NCI-H1092 (cell line): ENCODE measurements at places on chromosomes 2 and 18.

- DNase-seq: no peak
Observed at GRCh38 chr18:75407468-75408437, 19.8 kb downstream of the SMIM21 start.

DNA sequence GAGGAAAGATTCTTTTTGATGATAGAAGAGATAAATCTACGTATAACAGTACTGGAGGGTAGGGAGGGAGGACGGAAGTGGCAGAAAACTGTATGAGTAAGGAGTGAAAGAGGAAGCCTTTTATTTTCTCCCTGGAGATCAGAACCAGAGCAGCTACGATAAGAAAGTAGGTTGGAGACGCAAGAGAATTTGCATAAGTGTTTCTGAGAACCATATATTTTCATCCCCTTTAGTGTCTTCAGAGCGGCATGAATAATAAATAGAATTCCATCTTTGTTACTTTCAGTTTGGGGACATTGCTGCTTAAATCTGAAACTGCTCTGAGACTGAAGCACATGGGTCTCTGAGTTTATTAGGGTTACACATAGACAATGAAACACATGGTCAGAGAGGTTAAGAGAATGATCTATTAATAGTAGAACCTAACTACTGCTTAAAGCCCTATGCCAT lies 230.2 kb upstream of the TNP1 start:
- no peak for DNase-seq

DNA sequence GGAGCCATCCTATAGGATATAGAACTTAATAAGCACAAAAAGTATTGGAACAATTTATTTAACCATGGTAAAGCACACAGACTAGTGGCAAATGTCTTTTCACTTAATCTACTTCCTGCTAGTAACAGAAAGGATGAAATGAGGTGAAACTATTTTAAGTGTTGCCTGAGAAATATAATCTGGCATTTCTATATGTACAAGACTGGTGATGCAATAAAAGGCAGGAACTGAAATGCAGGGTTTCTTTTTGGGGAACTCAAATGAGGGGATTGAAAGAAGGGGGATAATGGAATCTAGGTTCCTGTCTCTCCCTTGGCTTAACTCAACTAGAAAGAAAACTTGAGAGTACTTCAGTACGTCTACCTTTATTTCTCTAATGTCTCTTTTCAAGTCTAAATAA lies 122.3 kb downstream of the MEMO1 start:
- no peak for DNase-seq

GRCh38 chr2:168518555-168519066 lies 62.5 kb downstream of the CERS6 start:
- DNase-seq: no peak

DNA sequence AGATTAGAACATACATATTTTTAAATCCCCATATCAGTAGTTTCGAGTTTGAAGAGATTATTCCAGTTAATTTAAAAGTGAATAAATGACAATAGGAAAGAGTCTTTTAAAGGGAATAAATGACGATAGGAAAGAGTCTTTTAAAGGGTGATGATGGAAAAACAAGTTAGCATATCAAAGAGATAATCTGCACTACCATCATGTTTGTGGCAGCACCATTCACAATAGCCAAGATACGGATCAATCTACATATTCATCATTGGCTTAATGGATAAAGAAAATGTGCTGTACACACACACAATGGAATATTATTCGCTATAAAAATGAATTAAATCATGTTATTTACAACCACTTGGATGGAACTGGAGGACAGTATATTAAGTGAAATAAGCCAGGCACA lies 15.0 kb downstream of the ATG16L1 start:
- no peak for DNase-seq

GRCh38 chr2:235140801-235141081 lies 188.9 kb downstream of the SH3BP4 start:
- DNase-seq: no peak

GRCh38 chr2:112150447-112150846 lies 12.3 kb downstream of the FBLN7 start:
- no peak for DNase-seq

DNA sequence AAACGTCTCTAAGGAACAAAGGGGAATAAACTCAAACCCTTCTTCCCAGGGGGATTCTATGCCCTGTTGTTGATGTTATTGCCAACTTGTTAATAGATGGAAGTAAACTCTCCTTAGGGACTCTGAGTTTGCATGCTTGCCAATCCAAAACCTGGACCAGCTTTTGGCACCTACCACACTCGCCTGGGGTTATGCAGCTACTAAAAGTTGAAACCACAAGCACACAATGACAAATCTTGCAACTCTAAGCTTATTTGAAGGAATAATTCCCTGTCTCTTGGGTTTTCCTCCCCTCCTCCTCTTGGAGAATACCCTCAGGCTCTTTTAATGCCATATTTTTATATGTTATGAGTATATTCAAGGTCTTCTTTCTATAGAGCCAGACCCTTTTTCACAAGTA lies 484.1 kb downstream of the FBXO15 start:
- no peak for DNase-seq

- no peak for DNase-seq
Observed at GRCh38 chr2:231212329-231212845, 14.0 kb downstream of the ARMC9 start.

DNA sequence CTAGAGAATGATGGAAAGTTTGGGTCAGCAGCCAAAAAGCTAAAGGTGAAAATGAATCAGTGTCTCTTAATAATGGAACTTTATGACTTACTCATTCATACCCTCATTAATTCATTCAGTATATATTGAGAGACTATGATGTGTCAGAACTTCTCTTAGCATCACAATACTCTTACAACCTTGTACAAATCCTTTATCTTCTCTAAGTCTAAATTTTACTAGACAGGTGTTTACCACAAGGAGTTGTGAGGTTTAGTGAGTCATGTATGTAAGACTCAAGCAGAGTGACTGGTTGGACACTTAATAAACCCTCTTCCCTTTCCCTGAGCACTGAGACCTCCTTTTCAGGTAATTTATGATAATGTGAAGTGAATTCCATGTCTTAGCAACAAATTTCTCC lies 129.6 kb downstream of the PPP1R1C start:
- no peak for DNase-seq

- DNase-seq: no peak
Observed at GRCh38 chr2:187615364-187615763, 61.1 kb upstream of the TFPI start.

DNA sequence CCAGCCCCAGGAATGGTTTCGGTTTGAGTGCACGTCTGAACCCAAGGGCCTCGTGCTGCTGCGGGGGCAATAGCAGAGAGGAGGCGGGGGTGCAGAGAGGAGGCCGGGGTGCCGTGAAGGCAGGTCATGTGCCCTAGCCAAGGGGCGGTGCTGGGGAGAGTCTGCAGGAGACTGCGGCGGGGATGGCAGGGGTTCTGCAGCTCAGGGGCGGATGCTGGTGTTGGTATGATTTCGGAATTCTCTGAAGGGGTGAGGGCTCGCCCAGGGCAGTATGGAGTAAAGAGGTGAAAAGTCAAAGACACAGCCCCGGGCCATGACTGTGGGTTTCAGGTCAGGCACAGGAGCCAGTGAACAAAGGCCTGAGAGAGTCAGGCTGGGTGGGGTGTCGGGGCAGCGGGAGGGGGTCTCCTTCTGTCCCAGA lies 186.5 kb upstream of the HDAC4 start:
- no peak for DNase-seq

DNA sequence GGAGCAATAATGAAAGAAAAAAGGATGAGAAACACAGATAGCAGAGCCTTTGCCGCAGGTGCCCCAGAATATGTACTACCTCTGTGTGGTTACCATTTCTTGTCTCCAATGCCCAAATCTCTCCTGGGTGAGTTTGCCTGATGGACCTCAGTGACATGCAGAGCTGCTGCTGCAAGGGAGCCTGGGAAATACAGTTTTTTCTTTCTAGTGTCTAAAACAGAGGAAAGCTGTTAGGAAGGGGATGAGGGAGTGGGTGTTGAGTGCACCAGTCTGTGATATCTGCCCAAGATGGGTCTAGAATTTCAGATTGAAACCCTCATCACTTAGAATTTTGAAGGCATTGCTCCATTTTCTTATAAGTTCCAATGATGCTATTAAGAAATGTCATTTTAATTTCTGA lies 9.9 kb upstream of the MBOAT2 start:
- DNase-seq: no peak

- no peak for DNase-seq
Observed at GRCh38 chr2:42804338-42804737, 12.0 kb upstream of the HAAO start.

GRCh38 chr2:158903711-158904405 lies 64.6 kb upstream of the TANC1 start:
- DNase-seq: no peak

DNA sequence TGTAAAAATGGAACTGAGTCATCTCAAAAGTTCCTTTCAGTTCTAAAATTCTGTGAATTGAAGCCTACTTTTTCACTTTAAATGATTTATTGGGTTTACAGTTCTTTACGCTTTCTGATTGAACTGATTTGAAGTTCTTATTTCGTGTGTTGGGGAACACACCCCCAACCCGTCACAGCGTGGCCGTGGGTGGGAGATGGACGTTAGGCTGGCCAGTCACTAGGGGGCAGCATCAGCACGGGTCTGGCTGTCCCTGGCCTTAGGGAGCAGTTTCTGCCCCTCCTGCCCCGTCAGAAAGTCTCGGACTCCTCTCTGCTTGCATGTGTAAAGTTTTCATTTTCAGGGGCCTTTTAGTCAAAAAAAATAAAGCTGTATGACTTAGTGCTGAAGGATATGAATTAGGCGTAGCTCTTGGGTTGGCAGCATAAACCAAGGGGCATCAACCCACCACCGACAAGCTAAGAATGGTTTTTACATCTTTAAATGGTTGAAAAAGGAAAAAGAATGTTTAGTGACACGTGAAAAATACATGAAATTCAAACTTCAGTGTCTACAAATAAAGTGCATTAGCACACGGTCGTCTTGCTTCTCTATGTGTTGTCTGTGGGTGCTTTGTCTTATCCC lies 63.4 kb downstream of the ZCCHC2 start:
- DNase-seq: peak; percentile 47

- DNase-seq: no peak
Observed at GRCh38 chr2:232609607-232610006, 23.8 kb upstream of the EFHD1 start.

DNA sequence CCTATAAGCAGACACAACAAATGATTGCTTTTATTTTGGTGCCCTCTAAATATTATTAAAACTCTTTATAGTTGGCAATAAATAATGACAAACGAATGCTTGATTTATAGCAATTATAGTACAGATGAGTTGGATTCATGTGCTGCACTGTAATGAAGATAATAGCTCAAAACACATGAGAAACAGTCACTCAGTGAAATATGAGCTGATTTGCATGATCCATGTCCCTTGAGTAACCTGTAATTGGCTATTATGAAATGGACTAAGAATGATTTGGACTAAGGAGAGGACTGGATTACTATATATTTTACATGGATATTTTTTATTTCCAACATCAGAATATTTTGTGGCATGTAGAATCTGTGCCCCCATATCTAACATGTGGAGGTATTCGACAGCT lies 365.6 kb upstream of the UBE2E3 start:
- DNase-seq: no peak

- DNase-seq: no peak
Observed at GRCh38 chr2:75555701-75556100, 5.0 kb downstream of the EVA1A start.

- DNase-seq: no peak
Observed at GRCh38 chr2:233218836-233219235, 32.6 kb upstream of the ATG16L1 start.

DNA sequence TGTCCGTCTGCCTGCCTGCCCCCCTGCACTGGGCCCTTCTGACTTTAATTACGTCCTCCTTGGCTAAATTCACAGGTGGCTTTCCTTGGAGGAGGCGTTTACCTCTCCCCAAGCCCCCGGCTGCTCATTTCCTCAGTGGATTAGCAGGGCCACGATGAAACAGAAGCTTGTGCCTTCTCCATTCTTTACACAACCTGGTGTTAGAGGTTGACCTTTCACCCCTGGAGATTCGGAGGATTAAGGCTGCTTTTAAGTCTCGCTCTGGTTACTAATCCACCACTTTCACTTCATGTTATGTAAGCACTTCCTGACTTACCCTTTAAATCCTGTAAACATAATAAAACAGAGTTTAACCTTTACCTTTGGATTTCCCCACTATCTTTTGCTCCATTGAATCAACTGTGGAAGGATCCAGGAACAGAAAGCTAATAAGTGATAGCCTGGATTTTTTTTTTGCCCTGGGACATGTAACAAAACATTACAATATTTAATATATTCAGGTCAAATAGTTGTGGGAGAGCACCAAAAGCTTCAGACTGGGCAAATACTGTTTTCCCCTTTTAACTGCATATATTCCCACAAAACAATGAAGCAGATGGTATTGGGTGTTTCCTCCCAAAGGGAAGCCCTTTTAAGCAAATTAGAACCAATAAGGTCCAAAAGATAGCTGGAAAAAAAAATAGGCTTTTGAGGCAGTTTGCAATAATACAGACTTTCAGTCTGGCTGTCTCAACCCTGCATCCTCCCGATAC lies 370.2 kb downstream of the EN1 start:
- DNase-seq: no peak

- no peak for DNase-seq
Observed at GRCh38 chr2:10591207-10591606, 98.6 kb downstream of the NOL10 start.

GRCh38 chr2:107738266-107738665 lies 88.4 kb upstream of the RGPD4 start:
- no peak for DNase-seq

DNA sequence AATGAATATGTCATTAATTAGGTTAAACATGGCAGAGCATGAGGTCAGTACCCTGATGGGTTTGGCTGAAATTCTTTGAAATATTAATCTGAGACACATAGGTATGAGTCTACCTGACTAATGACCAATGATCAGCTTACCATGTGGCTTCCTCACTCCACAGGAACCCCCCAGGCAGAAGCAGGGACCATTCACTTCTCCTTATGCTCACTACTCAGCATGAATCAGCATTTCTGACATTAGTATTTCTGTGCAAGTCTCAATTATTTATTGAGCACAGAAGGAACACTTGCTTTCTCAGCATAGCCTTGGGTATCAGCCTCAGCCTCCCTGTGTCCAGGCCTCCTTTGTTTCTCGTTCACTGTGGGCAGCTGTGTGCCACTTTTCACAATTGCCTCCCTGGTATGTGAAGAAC lies 9.3 kb upstream of the KCNE4 start:
- DNase-seq: no peak

GRCh38 chr2:50646226-50646625 lies 385.7 kb downstream of the NRXN1 start:
- no peak for DNase-seq

- DNase-seq: no peak
Observed at GRCh38 chr2:201806442-201807170, at the start of gene CDK15. TSS of gene CDK15 (plus strand) at chr2:201806537. CDS start at chr2:201806665, 128 bp downstream.
